Sigmoid colon (tissue), 7 donors: ENCODE measurements at places on chromosomes 4 and X. TPM values are rescaled to one million over a fixed set of nuclear protein-coding genes. Genes with fewer than 3 reads are reported as not detected.

The MAP7D2 gene
- total RNA-seq = 0.68 TPM

The MAB21L2 gene
- 282 TPM for total RNA-seq

DNA sequence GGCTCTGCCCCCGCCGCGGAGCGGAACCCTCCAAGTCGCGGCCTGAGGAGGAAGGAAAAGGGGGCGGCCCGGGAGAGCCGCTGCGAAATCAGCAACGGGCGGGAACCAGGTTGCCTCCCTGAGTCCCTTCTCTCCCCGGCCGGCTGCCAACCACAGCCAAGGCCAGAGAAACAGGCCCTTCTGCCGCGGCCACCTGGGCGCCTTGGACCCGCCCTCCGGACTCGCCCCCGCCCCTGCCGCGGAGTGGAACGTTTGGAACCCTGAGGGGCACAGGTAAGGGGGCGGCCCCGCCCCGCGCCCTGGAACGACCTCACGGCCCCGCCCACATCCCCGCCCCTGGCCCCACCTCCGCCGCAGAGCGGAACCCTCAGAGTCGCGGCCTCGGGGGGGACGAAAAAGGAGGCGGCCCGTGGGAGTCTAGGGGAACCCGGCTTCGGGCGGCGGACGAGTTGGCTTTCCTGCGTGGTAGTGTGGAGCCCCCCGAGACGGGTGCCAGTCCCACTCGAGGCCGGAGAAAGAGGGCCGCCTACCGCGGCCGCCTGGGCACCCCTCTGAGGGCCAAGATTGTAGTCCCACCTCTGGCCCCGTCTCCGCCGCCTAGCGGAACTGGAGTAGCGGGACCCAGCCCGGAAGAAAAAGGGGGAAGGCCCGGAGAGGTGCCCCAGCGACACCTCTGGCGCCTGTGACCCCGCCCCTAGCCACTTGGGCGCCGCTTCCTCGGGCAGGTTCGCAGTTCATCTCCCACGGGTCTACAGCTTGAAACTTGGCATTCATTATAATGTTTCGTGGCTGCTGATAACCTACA lies 669 bp upstream of the PHKA2 start:
- peak overlapping the region; percentile 74 for H3K4me3 ChIP-seq
- DNase-seq = peak; percentile 89
- peaks cover 11% of the 10 kb centered on the region for H3K4me1 ChIP-seq
- no peaks in the 10 kb centered on the region for H3K36me3 ChIP-seq
- peak overlapping the region; percentile 86 for H3K27ac ChIP-seq

- peaks cover 14% of the 10 kb centered on the region for H3K4me1 ChIP-seq
- H3K36me3 ChIP-seq = no peaks in the 10 kb centered on the region
- H3K27ac ChIP-seq = no peak overlapping the region
- no peak overlapping the region for H3K4me3 ChIP-seq
Observed at GRCh38 chr4:109699553-109700225, 3.6 kb downstream of the CASP6 start.
